Activated naive CD8-positive, alpha-beta T cell treated with anti-CD3 and anti-CD28 coated beads for 36 hours (primary cell): ENCODE measurements at places on chromosomes 3 and 15. TPM values are rescaled to one million over a fixed set of nuclear protein-coding genes. Genes with fewer than 3 reads are reported as not detected.

- peaks cover 5% of the 10 kb centered on the region for H3K36me3 ChIP-seq
- no peak overlapping the region for H3K4me3 ChIP-seq
- DNase-seq = no peak
These were observed 841.3 kb downstream of the ROBO1 start for GRCh38 chr3:78926523-78926922.

DNA sequence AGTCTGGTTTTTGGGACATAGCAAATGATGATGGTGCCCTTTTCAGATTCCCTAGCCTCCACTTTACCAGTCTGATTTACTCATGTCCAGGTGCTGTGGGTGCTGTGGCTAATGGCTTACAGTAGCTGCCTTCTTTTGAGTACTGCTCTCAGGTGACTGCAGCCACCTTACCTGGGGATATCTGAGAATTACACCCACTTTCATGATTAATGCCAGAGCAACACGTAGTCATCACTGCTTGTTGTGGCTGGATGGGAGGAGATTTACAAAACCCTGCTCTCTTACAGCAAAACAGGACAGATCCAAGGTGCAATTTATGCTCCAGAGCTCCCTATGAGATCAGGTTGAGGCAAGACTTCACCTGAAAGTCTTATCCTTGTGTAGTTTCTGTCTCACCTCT, 150.6 kb downstream of the PDCD6IP start:
- no peak overlapping the region for H3K27ac ChIP-seq
- H3K4me1 ChIP-seq = no peaks in the 10 kb centered on the region
- H3K27me3 ChIP-seq = no peaks in the 10 kb centered on the region

DNA sequence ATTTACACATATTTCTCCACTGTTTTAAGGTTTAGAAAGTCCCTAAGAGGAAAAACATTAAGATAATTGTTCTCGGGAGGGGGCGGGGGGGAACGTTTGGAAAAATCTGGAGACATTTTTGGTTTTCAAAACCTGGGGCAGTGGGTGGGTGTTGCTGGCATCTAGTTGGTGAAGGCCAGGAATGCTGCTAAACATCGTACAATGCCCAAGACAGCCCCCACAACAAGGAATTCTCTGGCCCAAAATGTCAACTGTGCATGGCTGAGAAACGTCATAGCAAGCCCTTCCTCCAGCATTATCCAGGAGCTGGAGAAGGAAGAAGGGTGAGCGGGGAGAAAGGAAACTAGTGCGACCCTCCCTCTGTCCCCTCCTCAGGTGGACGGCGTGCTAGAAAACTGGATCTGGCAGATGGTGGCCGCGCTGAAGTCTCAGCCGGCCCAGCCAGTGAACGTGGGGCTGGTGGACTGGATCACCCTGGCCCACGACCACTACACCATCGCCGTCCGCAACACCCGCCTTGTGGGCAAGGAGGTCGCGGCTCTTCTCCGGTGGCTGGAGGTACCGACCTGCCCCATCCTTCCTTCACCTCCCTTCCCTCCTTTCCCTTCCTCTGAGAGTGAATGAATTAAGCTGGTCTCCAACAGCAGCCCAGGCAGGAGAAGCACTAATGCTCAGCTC, 109.8 kb downstream of the LIPC start:
- H3K27ac ChIP-seq = no peak overlapping the region
- peaks cover 14% of the 10 kb centered on the region for H3K4me1 ChIP-seq
- H3K36me3 ChIP-seq = peaks cover 4% of the 10 kb centered on the region
- no peak overlapping the region for H3K4me3 ChIP-seq
- no peak for DNase-seq
- H3K27me3 ChIP-seq = no peaks in the 10 kb centered on the region

DNA sequence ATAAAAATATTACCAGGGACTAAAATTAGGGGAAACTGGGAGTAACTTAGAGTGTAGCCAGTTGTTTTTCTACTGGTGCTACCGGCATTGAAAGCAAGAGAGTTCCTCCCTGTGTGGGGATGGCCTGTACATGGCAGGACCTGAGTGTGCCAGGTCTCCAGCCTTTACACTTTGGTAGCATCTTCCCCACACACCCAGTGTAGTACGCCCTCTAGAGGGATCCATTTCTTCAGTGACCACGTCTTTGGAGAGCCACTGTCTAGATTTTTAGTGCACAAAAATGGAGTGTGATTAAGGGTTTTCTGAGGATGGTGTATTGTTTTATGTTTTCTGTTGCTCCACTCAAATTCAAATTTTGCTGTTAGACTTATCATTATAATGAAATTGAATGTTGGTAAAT, 507.0 kb upstream of the TPRG1 start:
- no peak overlapping the region for H3K27ac ChIP-seq

DNA sequence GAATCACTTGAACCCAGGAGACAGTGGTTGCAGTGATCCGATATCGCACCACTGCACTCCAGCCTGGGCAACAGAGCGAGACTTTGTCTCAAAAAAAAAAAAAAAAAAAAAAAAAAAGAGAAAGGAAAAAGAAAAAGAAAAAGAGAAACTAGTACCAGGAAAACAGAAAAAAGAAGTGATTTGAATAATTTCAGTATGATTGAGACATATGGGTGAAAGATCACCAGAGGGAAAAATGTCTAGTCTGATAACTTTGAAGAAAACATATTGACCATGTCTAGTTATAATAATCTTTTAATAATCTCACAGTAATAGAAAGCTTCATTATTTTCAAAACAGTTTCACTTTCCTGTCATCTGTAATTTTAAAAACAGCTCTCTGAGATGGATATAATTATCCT, 16.4 kb downstream of the TGFBR2 start:
- peaks cover 86% of the 10 kb centered on the region for H3K36me3 ChIP-seq
- H3K4me1 ChIP-seq = peaks cover 88% of the 10 kb centered on the region
- H3K27ac ChIP-seq = peak overlapping the region; percentile 99
- peak overlapping the region; percentile 74 for H3K4me3 ChIP-seq
- H3K27me3 ChIP-seq = no peaks in the 10 kb centered on the region

DNA sequence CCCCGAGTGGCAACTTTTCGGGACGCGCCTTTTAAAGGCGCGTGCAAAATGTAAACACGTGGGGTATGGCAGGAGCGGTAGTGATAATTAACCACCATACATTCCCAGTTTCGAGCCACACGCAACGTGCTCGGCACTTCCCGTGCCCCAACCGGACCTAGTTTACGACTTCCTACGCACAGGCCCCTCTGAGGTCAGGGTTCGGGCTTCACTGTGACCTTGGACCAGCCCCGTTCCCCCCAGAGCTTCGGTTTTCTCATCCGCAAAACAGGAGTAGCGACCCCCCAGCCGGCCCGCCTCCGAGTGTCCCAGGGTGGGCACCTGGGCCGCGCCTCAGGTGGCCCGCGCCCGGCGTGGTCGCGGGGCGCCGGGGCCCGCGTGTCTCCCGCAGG, 451 bp downstream of the CHCHD4 start:
- peaks cover 42% of the 10 kb centered on the region for H3K4me1 ChIP-seq
- peak; percentile 72 for DNase-seq
- H3K27ac ChIP-seq = peak overlapping the region; percentile 93
- no peaks in the 10 kb centered on the region for H3K27me3 ChIP-seq

GRCh38 chr3:185253645-185254410, at the start of gene EHHADH:
Gene EHHADH (minus strand): TSS chr3:185254049. CDS start chr3:185254022, 27 bp downstream.
- no peaks in the 10 kb centered on the region for H3K27me3 ChIP-seq
- peak within 1 kb of the TSS; percentile 81 for H3K4me3 ChIP-seq
- H3K4me1 ChIP-seq = peaks cover 5% of the 10 kb centered on the region
- DNase-seq = peak; percentile 66

DNA sequence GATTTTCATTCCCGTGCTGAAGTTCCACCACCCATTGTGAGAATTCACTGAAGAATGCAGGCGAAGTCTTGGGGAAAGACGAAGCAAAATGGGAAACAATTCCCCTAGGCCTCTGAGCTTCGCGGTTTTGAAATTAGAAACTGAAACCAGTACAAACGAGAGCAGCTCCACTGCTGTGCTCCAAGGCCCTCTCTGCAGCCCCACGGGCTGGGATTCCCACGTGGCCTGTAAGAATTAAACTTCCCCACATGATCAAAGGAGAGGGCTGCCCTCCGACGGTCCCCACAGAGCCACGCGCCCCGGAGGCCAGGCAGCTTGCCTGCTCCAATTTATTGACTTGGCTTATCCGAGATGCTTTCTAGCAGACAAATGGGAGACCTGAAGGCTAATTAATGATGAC, 144.0 kb downstream of the GREM1 start:
- peaks cover 5% of the 10 kb centered on the region for H3K4me1 ChIP-seq
- DNase-seq = no peak
- H3K27ac ChIP-seq = no peak overlapping the region
- peaks cover 4% of the 10 kb centered on the region for H3K27me3 ChIP-seq

DNA sequence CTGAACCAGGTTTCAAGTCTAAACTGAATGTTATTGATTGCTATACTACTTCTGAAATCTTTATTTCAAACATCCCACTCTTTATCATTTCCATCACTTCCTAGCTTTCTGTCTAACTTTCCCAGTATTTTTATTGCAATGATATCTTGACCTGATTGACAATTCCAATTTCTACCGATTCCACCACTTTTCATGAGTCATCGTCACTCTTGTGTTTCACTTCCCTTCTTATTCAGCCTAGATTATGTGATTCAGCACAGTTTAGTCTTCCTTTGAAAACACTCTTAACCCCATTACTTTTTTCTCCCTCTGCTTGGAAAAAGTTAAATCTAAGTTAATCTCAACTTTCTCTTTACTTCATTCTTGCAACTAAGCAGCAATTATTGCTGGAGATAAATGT, 62.6 kb downstream of the SLC7A14 start:
- no peak for DNase-seq
- no peaks in the 10 kb centered on the region for H3K36me3 ChIP-seq
- no peaks in the 10 kb centered on the region for H3K27me3 ChIP-seq
- H3K4me1 ChIP-seq = peaks cover 4% of the 10 kb centered on the region
- no peak overlapping the region for H3K27ac ChIP-seq
- no peak overlapping the region for H3K4me3 ChIP-seq

DNA sequence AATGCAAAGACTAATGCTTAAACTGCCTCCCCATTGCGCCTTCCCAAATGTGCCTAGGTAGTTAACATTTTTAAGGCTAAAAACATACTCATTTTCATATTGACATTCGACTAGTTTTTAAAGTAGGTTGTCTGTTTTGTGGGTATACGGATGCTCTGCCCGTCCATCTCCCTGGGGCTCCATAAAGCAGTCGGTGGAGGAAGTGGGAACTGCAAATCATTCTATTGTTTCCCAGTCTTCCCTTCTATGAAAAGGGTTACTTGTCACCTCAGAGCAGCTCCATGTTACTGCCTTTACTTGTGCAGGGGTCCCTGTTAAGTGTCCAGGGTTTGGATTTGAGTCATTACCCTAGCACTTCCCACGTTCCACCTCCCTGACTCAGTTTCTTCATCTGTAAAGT, 10.9 kb downstream of the CHCHD6 start:
- DNase-seq = no peak
- H3K4me1 ChIP-seq = peaks cover 4% of the 10 kb centered on the region
- no peaks in the 10 kb centered on the region for H3K27me3 ChIP-seq
- H3K4me3 ChIP-seq = no peak overlapping the region
- H3K27ac ChIP-seq = no peak overlapping the region
- H3K36me3 ChIP-seq = no peaks in the 10 kb centered on the region

DNA sequence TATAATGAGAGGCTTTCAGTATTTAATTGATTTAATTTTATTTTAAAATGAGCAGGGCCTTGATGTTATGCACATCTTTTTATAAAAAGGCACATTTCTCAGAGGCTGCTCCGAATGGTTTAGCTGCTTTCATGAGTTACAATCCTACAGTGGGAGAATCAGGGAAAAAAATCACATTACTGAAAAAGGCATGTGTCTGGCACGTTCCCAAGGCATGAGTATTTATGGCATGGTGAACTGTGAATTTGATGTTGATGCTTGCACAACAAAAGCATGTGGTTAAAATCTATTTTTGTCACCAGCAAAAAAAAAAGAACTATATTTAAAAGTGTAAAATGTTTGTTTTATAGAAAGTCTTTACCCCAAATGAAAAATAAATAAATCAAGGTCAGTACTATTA, 485.2 kb upstream of the ROBO2 start:
- no peaks in the 10 kb centered on the region for H3K36me3 ChIP-seq
- no peak overlapping the region for H3K27ac ChIP-seq
- DNase-seq = no peak
- H3K4me3 ChIP-seq = no peak overlapping the region

DNA sequence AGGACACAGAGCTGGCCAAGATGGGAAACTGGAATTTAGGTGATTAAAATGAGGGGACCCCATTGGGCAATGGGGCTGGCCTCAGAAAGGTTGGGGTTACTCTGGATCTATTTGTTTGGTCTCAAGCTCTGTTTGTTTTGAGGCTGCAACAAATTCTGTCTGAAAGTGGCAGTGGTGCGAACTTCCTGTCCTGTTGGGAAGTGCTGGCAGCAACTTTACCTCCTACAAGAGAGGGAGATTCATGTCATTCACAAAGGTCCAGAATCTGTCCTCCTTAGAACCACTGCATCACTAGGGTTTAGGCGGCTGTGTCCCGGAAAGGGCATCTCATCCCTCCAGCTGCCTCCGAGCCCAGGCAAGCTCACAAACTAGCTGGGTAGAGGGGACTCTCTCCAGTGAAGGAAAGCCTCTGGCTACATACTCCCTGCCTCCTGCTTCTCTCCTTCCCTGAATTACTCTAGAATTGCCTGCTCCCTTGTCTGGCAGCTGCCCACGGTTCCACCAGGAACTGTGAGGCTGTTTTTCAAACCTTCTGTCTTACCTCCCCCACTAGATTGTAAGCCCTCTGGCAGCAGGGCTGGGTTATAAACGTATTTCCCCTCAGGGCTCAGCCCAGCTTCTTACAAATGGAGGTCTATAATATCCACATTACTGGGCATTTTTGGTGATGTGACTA, 23.6 kb downstream of the MEGF11 start:
- H3K27ac ChIP-seq = no peak overlapping the region
- H3K27me3 ChIP-seq = no peaks in the 10 kb centered on the region
- no peak overlapping the region for H3K4me3 ChIP-seq
- no peaks in the 10 kb centered on the region for H3K4me1 ChIP-seq
- DNase-seq = no peak
- H3K36me3 ChIP-seq = no peaks in the 10 kb centered on the region

DNA sequence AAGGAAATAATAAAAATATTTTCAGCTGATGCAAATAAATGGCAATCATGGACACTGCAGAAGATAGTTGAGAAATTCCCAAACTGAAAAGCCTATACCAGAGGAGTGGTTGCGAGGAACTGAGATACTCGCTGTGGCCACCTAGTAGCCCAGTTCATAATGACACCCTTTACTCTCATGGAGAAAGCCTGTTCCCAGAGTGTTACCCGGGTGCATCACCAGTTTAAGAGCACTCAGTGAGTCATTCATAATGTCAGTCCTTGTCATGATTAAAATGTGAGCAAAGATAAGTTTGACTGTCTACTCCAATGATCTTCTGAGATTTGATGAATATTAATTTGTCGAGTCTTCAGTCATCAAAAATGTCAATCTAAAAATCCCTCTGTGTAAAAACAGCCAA, 138.4 kb upstream of the LRRC3B start:
- H3K4me3 ChIP-seq = no peak overlapping the region
- no peaks in the 10 kb centered on the region for H3K4me1 ChIP-seq
- no peak overlapping the region for H3K27ac ChIP-seq

DNA sequence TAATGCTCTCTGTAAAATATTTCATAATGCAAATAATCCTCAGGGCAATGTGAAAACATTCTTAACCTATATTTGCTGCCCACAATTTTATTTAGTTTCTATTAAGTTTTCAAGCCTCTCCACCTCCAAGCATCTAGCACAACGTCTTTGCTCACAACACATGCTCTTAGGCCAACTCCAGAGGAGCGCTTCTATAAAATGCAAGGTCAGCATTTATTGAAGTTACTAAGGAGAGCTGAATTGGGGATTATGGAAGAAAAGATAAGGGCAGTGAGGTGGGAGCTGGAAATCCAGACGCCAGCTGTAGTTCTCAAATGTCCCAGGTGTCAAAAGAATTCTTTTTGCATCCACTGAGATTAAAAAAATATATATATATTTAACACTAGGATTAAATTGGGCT, 996 bp downstream of the RABL3 start:
- no peaks in the 10 kb centered on the region for H3K27me3 ChIP-seq
- DNase-seq = no peak
- peaks cover 26% of the 10 kb centered on the region for H3K36me3 ChIP-seq

The CELSR3 gene
- 18.2 TPM for total RNA-seq

The TAGLN3 gene
- 0.48 TPM for total RNA-seq
